ENCODE measurements at places on chromosomes 7 and 10. TPM values are rescaled to one million over a fixed set of nuclear protein-coding genes. Genes with fewer than 3 reads are reported as not detected.

- DNase-seq: no peak
Observed at GRCh38 chr10:12412666-12413368, 63.5 kb downstream of the CAMK1D start.

- no peak for DNase-seq
Observed at GRCh38 chr7:97116308-97116707, 1.2 kb upstream of the SDHAF3 start.

DNA sequence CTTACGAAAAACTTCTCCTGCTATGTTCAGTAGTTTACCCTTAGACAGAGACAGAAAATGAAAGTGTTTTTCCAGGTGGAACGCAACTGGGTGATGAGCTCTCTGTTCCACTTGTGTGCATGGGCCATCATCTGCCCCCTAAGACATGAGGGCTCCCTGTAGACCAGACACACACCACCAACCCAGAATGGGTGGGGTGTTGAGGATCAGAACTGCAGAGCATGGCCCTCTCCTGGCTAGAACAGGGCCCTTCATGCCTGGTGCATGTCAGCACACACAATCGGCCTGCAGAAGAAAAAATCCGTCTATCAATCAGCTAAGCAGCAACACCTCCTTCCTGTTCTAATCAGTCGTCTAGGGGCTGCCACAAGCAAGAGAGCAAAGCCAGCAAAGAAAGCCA, 186.2 kb upstream of the INHBA start:
- no peak for DNase-seq

- DNase-seq: peak; percentile 30
Observed at GRCh38 chr7:46649876-46650275, 728.8 kb upstream of the IGFBP3 start.

The LLCFC1 gene
- not detected for total RNA-seq

DNA sequence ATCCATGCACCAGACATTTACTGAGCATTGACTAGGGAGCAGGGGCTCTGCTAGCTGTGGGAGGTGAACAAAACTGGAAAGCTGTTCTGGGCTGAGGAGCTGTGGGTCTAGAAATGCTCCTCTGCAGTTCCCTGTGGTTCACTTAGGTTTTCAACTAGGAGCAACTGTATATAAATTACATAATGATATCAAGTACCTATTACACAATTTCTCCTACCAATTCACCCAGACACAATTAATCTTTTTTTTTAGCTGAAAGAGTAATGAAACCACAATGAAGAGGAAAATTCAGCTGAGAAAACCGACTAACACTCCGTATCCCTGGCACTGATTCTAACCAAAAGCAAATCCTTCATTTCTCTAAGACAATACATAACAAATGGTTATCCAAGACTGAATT, 39.4 kb downstream of the COL28A1 start:
- no peak for DNase-seq

DNA sequence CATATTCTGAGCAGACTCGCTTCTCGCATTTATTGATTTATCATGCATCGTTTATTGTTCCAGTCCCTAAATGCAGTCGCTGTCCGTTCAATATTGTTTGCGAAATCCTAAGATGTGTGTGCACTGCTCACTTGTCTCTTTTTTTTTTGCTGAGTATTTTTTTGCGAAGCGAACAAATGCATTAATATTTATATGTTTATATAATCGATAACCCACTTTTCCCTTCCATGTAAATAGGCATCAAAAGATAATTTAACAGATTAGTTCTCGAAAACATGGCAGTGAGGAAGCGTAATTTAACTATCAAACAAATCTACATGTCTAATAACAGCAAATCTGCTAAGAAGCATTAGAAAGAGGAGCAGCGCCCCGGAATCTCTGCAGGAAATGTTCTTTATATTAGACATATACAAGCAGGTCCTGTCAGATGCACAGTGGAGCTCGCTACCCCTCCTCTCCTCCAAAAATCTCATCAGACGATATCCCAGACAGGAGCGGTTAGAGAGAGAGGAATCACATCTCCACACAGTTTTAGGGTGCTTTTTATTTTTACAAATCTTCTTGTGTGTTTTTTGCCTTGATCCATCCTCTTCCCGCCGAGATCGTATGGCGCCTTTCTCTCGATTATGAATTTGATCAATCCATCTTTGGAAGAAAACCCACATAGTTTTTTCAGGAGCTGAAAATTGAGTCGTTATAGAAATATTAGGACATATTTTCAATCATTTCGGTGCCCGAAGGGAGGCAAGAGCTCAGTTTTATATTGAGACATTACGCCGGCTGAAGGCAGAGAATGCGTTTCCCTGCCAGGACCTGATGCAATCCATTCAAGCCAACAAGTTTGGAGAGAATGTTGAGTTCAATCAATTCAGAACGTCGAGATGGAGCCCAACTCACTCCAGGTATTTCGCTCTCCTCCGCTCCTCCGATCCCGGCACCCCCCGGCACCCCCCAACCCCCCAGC, at the start of gene ARID5B:
Gene ARID5B (plus strand): TSS at position 871 of the 964 bp plus-strand sequence. CDS start 11 bp downstream, at position 882.
- peak; percentile 80 for DNase-seq

DNA sequence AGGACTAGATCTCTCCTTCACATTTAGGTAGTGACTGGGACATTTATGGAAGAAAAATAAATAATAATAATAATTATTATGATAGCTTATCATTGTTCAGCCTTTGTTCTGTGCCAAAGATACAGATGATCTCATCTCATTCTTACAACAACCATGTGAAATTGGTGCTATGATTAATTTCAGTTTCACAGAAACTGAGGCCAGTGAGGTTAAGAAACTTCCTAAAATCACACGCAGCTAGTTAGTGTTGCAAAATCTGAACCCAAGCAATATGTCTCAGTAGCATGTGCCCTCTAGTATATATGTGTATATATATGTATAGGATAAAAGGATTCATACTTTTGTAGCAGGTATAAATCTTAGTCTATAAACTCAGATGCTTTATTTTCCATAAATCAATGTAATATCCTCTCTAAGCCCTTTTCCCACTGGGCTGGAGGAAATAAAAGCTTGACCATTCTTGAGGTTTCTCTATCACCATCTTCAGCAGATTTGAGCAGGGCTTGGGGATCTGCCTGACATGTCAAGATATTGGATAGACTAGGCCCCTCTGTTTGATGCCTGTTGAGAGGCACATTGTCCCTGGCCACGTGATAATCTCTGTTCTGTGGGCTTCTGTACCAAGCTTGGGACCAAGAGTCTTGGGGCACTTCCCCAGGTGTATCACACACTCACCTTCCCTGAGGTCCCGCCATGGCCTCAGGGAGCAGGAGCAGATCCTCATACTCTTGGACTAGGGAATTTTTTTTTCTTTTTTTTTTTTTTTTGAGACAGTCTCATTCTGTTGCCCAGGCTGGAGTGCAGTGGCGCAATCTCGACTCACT, 172.6 kb upstream of the NRP1 start:
- peak; percentile 63 for DNase-seq

DNA sequence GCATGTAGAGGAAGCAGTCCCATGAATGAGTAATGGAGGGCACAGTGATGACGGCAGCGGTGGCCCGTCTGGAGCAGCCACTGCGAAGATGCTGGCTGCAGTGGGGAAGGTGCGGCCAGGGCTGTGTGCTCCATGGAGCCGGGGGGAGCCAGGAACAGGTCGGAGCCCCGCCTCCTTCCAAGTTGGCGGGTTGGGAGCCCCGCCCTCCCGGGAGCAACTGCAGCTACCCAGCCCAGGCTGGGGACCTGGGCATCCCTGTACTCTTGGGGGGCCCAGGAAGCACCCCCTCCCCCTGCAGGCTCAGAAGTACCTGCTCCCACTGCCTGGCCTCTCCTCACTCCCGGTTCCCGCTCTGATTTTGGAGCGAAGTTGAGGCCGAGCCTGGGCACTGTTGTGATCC, 175.1 kb upstream of the ADCY1 start:
- no peak for DNase-seq

The POLR2J2 gene
- total RNA-seq: 1.5 TPM

DNA sequence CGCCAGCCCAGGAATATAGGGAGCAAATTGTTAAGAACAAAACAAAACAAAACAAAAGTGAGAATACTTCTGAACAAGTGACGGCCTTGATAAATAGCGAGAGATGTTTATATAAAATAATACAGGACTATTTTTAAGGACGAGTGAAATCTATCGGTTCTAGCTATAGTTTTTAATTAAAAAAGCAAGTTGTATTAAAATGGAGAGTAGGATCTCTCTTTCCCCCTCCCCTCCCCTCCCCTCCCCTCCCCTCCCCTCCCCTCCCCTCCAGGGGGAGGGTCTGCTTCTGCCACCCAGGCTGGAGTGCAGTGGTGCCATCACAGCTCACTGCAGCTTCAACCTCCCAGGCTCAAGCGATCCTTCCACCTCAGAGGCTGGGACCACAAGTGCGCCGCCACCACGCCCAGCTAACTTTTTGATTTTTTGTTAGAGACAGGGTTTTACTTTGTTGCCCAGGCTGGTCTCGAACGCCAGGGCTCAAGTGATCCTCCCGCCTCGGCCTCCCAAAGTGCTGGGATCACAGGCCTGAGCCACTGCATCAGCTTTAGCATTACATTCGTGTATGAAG, 440 bp upstream of the TCAF1 start:
- no peak for DNase-seq

- peak; percentile 30 for DNase-seq
Observed at GRCh38 chr10:86730227-86730626, 26.2 kb upstream of the BMPR1A start.

The EBLN1 gene
- not detected for total RNA-seq

The EEPD1 gene
- 8.4 TPM for total RNA-seq

DNA sequence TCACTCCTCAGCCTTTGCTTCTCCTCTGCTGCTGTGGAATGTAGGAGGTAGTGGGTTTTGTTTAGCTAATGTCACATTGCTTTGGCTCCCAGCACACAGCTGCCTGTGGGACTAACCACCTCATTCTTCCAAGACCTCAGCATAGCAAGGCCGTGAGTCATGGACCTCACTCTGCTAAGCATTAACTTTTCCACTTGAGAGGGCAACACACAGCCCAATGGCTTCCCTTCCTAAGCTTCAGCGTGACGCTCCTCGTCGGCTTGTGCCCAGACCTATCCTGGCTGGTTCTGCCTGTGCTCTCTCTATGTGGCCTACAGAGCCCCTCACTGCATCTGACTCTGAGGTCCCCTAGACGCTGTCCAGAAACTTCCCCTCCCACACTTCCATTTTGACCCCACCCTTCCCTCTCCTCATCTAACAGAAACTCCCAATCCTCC, 23.3 kb downstream of the MYOF start:
- peak; percentile 99 for DNase-seq

DNA sequence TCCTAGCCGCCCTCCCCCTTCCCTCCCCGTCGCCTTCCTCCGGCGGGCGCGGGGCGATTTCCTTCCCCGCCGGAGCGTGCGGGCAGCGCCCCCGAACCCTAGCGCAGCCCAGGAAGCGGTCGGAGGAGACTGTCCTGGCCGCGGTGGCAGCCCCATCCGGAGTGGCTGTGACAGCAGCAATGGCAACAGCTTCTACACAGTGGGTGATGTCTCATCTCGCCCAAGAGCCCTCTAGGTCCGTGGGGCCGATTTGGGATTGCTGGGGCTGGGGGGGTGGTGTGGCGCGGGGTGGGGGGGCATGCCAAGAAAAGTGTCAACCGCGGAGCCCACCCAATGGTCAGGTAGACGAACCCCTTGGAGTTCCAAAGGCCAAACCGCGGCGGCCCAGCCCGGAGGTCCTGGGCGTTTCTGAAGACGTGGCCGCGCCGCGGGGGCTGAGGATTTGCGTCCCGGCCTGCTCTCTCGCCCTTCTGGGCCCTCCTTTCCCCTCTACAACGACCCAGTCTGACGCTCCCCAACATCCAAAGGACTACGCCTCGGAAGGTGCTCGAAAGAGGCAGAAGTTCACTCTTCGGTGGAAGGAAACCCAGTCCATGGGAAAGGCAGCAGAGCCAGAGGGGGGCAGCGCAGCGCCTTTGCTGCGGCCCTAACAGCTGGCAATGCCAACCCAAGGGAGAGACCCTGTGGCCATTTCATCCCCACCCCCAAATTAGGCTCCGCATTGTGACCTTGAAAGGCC, 603 bp upstream of the TWIST1 start:
- DNase-seq: no peak

DNA sequence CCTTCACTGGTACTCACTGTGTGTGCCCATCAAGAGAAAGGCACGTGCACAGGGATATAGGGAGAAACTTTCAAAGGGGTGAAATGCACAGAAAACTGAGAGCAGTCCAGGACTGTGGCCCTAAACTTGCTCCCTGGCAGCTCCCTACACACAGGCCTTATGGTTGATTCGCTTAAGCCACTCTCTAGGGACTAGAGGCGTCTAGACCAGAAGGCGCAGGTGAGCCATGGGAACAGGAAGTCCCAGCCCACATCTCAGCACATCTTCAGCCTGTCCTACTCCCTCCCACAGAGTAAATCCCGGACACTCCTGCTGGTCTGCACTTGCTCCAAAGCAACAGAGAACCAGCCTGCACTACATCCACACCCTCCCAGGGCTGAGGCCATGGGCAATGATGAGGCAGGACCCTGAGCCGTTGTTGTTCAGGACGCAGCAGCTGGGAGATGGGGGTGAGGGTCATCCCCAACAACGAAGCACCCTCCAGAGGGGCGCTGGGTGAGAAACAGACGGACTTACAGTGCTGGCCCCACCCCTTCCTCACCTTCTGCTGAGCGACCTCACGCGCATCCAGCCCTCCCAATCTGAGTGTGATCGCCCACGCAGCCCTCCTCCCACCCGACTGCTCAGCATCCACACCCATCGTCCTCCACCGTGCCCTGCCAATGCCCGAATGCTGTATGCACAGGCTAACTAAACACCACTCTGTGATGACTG, 109.3 kb downstream of the TNS3 start:
- DNase-seq: no peak

- no peak for DNase-seq
Observed at GRCh38 chr7:135715055-135715522, 12.9 kb downstream of the SLC13A4 start.

The COPG2 gene
- total RNA-seq: 34.7 TPM

- no peak for DNase-seq
Observed at GRCh38 chr10:33422471-33423153, 88.1 kb upstream of the NRP1 start.

The DENND2A gene
- total RNA-seq: 39.0 TPM

The SLC13A1 gene
- total RNA-seq: not detected

The SLC18A2 gene
- total RNA-seq: not detected

DNA sequence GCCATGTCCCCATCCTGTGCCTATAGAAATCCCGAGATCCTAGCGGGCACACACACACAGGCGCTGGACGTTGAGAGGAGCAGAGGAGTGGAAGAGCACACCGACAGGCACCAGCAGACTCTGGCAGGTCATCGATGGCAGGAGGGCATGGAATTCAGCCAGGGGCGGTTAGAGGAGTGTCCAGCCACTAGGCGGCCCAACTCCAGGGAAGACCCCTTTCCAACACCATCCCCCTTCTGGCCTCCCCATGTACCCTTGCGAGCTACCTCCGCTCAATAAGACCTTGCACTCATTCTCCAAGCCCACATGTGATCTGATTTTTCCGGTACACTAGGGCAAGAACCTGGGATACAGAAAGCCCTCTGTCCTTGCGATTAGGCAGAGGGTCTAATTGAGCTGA, 356.0 kb upstream of the DPP6 start:
- no peak for DNase-seq

Measured in fibroblast of lung (primary cell).